Heart left ventricle (tissue), 16 donors: ENCODE measurements at places on chromosomes 13 and 19.

GRCh38 chr13:28526876-28527275, 31.9 kb upstream of the FLT1 start:
- peaks cover 13% of the 10 kb centered on the region for H3K4me1 ChIP-seq
- DNase-seq: no peak
- no peak overlapping the region for H3K4me3 ChIP-seq
- H3K27ac ChIP-seq: no peak overlapping the region
- no peaks in the 10 kb centered on the region for H3K27me3 ChIP-seq

DNA sequence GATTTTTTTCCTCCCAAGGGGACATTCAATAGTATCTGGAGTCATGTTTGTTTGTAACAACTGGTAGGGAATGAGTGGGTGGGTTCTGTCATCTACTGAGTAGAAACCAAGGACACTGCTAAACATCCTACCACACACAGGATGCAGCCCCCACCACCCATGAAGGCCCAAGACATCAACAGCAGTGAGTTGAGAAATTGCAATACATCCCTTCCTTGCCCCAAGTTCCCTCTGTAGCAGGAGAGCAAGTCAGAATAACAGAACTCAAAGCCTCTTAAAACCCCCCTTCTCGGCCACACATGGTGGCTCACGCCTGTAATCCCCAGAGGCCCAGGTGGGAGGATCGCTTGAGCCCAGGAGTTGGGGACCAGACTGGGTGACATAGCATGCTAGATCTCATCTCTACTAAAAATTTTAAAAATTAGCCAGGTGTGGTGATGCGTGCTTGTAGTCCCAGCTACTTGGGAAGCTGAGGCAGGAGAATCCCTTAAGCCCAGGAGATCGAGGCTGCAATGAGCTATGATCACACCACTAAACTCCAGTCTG, 2.4 kb upstream of the CYP2F1 start:
- DNase-seq: no peak
- no peaks in the 10 kb centered on the region for H3K4me1 ChIP-seq
- no peak overlapping the region for H3K4me3 ChIP-seq

- no peaks in the 10 kb centered on the region for H3K4me1 ChIP-seq
- no peak overlapping the region for H3K27ac ChIP-seq
- DNase-seq: no peak
- H3K4me3 ChIP-seq: no peak overlapping the region
Observed at GRCh38 chr13:109644069-109644750, 142.2 kb downstream of the IRS2 start.

DNA sequence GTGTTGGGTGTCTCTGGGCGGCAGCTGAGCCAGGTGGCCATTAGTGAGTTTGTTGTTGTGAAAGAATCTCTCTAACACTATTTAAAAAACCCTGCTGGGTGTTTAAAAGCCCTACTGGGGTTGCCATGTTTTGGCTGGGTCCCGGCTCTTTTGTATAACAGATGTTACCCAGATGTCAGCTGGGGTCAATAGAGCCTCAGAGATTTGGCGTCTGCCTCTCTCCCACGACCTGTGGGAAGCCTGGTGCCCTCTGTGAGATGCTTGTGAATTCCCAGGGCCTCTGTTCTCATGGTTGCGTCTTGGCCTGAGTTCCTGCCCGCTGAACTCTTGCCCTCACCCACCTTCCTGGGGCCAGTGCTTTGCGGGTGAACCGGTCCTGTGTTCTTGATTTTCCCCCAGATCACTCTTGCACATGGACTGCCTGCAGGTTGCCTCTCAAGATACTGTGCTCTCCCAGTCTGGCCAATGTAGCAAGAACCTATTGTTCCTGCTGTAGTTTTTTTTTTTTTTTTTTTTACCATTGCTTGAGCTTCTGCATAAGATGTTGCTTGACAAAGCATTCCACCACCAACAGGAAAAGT, 9.5 kb downstream of the NFILZ start:
- H3K27me3 ChIP-seq: peaks cover 4% of the 10 kb centered on the region
- no peak overlapping the region for H3K4me3 ChIP-seq
- no peak for DNase-seq
- no peaks in the 10 kb centered on the region for H3K4me1 ChIP-seq

- no peaks in the 10 kb centered on the region for H3K27me3 ChIP-seq
- DNase-seq: no peak
- H3K36me3 ChIP-seq: no peaks in the 10 kb centered on the region
- H3K4me3 ChIP-seq: no peak overlapping the region
- no peak overlapping the region for H3K27ac ChIP-seq
- H3K4me1 ChIP-seq: no peaks in the 10 kb centered on the region
Observed at GRCh38 chr13:33842986-33843385, 25.0 kb downstream of the RFC3 start.

DNA sequence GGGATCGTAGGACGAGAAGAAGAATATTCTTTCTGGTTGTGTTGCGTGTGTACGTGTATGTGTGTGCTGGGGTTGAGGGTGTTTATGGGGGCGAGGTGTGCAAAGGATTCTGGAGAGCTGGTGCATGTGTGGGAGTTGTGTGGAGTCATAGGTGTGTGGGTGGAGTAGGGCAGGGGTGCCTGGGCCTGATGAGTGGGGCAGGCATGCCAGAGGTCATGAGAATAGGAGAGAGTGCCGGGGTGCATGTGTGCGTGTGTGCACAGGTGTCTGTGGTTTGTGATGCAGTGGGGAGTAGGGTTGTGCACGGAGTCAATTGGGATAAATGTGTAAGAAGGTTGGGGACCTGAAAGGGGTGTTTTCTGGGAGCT, 649 bp downstream of the TMEM91 start:
- peak overlapping the region; percentile 48 for H3K4me3 ChIP-seq
- no peaks in the 10 kb centered on the region for H3K27me3 ChIP-seq
- DNase-seq: no peak
- peaks cover 29% of the 10 kb centered on the region for H3K4me1 ChIP-seq
- no peaks in the 10 kb centered on the region for H3K36me3 ChIP-seq

DNA sequence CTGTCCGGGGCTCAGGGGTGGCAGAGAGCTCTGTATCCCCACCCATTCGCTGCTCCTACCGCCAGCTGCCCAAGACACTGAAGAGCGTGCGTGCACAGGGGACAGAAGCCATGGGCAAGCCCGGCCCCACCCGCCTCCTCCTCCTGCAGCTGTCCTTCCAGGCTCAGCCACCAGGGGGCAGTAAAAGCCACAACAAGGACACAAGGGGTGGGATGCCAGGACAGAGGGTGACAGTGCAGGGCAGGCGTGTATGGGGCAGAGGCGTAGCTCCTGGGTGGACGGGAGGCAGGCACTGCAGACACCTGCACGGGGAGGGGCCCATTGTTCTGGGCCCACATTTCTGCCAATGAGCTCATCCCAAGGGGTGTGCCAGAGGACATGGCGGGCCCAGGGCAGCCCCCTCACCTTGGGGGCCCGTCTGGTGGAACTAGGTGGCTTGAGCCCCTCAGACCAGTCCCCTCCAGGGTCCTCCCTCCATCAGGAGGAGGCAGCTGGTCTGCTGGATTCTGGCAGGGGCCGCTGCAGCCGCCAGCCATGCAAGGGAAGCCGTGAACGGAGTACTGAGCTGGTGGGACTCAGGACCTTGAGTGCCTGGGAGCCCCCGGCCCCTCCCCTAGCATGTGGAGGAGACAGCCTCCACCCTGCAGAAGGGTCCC, 61.2 kb downstream of the MLLT1 start:
- H3K36me3 ChIP-seq: peaks cover 19% of the 10 kb centered on the region
- no peak overlapping the region for H3K27ac ChIP-seq
- peak; percentile 84 for DNase-seq
- H3K4me1 ChIP-seq: peaks cover 8% of the 10 kb centered on the region

- no peaks in the 10 kb centered on the region for H3K27me3 ChIP-seq
- H3K36me3 ChIP-seq: no peaks in the 10 kb centered on the region
- peak overlapping the region; percentile 80 for H3K4me3 ChIP-seq
- H3K4me1 ChIP-seq: peaks cover 44% of the 10 kb centered on the region
Observed at GRCh38 chr19:7902796-7903243, 857 bp upstream of the MAP2K7 start.

- no peaks in the 10 kb centered on the region for H3K27me3 ChIP-seq
- no peak for DNase-seq
- H3K36me3 ChIP-seq: no peaks in the 10 kb centered on the region
- no peaks in the 10 kb centered on the region for H3K4me1 ChIP-seq
- no peak overlapping the region for H3K4me3 ChIP-seq
Observed at GRCh38 chr13:59970847-59971246, 192.9 kb downstream of the DIAPH3 start.

- no peak for DNase-seq
- H3K27ac ChIP-seq: no peak overlapping the region
- no peaks in the 10 kb centered on the region for H3K36me3 ChIP-seq
- no peaks in the 10 kb centered on the region for H3K27me3 ChIP-seq
Observed at GRCh38 chr19:28445826-28446225, 767.1 kb downstream of the UQCRFS1 start.

GRCh38 chr13:113926301-113926761, 47.5 kb downstream of the C13orf46 start:
- peaks cover 25% of the 10 kb centered on the region for H3K4me1 ChIP-seq
- peak overlapping the region; percentile 29 for H3K27ac ChIP-seq
- H3K27me3 ChIP-seq: no peaks in the 10 kb centered on the region

- H3K36me3 ChIP-seq: no peaks in the 10 kb centered on the region
- peak; percentile 83 for DNase-seq
- peaks cover 4% of the 10 kb centered on the region for H3K27me3 ChIP-seq
- H3K4me3 ChIP-seq: peak overlapping the region; percentile 44
- no peaks in the 10 kb centered on the region for H3K4me1 ChIP-seq
Observed at GRCh38 chr19:52993342-52994178, 20.2 kb upstream of the ERVV-1 start.

DNA sequence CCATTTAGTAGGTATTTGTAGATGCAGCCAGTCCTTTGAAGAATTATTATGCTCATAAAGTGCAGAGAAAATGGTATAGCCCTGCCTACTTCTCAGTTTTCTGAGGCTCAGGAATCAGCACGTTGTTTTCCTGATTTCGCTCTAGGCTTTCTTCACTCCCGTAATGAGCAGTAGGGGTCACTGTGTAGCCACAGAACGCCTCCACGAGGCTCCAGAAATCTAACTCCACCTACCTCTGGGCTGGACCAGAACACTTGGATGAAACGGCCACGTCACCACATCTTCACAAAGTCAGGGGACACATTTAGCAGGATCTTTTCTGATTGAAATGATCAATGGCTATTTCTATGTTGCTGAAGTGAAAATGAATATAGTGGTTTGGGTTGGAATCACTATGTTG, 49.8 kb upstream of the GTF3A start:
- no peaks in the 10 kb centered on the region for H3K36me3 ChIP-seq
- H3K4me1 ChIP-seq: no peaks in the 10 kb centered on the region
- peaks cover 20% of the 10 kb centered on the region for H3K27me3 ChIP-seq
- H3K4me3 ChIP-seq: no peak overlapping the region

GRCh38 chr19:41407271-41407670, 9.7 kb downstream of the BCKDHA start:
- no peak overlapping the region for H3K4me3 ChIP-seq
- peak overlapping the region; percentile 78 for H3K27ac ChIP-seq
- peaks cover 58% of the 10 kb centered on the region for H3K4me1 ChIP-seq
- H3K27me3 ChIP-seq: no peaks in the 10 kb centered on the region
- DNase-seq: no peak
- H3K36me3 ChIP-seq: no peaks in the 10 kb centered on the region

DNA sequence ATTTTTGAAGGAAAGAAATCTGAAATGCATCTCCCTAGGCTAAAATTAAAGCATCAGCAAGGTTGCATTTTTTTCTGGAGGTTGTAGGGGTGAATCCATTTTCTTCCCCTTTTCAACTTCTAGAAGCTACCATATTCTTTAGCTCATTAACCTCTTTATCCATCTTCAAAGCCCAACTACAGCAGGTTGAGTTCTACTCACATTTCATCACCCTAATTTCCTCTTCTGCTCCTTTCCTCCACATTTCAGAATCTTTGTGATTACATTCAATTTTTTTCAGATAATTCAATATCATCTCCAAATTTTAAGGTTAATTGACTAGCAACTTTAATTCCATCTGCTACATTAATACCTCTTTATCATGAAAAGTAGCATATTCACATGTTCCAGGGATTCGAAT, 2655.7 kb upstream of the PCDH20 start:
- no peaks in the 10 kb centered on the region for H3K27me3 ChIP-seq
- no peaks in the 10 kb centered on the region for H3K36me3 ChIP-seq
- DNase-seq: no peak
- H3K27ac ChIP-seq: no peak overlapping the region
- H3K4me3 ChIP-seq: no peak overlapping the region

GRCh38 chr19:33687481-33688170, 65.9 kb downstream of the CHST8 start:
- H3K27ac ChIP-seq: no peak overlapping the region
- H3K27me3 ChIP-seq: peaks cover 41% of the 10 kb centered on the region
- H3K36me3 ChIP-seq: no peaks in the 10 kb centered on the region
- DNase-seq: no peak

DNA sequence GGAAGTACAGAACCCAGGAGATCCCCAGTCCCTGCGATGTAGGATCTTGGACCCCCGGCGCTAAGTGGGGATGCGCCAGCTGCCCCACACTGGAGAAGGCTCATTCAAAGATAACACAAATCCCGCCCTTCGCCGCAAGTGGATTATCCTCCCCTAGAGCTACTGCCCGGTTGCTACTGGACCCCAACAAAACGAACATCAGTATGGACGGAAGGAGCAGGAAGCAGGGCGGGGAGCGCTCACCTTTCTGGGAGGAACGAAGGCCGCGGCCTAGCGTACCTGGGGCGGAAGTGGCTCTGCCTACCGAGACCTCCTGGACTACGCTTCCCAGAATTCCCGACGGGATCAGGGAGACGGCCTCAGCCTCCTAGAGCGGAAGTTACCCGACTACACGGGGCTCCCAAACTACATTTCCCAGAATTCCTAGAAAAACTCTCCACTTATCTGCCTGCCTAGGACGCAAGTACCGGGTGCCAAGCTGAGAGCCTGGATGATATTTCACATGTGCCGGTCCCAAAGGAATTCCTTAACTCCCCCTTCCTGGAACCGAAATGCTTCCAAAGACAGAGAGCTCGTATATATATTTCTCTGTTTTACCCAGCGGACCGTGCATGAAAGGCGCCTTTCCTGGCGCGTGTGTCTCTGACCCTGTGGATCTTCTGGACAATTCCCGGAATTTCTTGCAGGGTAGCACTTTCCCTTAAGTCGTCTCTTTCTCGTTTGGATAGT, at the start of gene ZNF112:
TSS of gene ZNF112 (minus strand) at position 298 of the 729 bp plus-strand sequence. CDS start 16,141 bp downstream, outside the sequence.
- DNase-seq: peak; percentile 86
- H3K4me1 ChIP-seq: no peaks in the 10 kb centered on the region
- H3K27ac ChIP-seq: no peak within 1 kb of the TSS
- peak within 1 kb of the TSS; percentile 74 for H3K4me3 ChIP-seq

DNA sequence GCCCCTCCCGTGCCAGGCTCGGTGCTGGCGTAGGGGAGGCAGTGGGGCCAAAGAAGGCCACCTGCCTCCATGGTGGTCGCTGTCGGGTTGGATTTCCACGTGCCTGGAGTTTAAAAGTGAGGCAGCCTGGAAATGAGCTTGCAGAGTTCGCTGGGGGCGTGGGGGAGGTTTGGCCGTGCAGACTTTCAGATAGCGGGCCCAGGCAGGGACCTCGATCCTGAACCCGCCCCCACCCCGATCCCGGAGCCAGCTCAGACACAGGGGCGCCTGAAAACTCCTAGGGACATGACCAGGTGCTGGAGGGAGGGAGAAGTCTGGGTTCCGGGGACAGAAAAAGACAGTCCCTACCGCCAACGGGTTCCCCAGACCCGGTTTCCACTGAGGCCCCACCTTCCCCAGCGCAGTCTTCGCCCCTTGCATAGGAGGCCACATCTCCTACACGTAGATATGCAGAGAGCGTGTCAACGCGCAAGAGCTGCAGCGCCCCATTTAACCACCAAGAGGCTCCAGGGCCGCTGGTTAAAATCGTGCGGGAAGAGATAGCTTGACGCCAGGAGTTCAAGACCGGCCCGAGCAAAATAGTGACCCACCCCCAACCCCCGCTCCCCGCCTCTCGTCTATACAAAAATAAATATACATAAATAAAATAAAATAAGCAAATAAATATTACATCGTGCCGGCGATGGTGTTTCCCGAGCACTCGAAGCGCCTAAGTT, 8.5 kb downstream of the CCDC8 start:
- H3K27ac ChIP-seq: peak overlapping the region; percentile 77
- no peaks in the 10 kb centered on the region for H3K36me3 ChIP-seq
- H3K4me3 ChIP-seq: no peak overlapping the region
- DNase-seq: no peak
